RPMI7951 (cell line): ENCODE measurements at places on chromosomes 11 and 22. TPM values are rescaled to one million over a fixed set of nuclear protein-coding genes. Genes with fewer than 3 reads are reported as not detected.

- DNase-seq: peak; percentile 18
These were observed 33.1 kb upstream of the ETS1 start for GRCh38 chr11:128620309-128621100.

- DNase-seq: no peak
These were observed 8.0 kb upstream of the CHST1 start for GRCh38 chr11:45673441-45673840.

DNA sequence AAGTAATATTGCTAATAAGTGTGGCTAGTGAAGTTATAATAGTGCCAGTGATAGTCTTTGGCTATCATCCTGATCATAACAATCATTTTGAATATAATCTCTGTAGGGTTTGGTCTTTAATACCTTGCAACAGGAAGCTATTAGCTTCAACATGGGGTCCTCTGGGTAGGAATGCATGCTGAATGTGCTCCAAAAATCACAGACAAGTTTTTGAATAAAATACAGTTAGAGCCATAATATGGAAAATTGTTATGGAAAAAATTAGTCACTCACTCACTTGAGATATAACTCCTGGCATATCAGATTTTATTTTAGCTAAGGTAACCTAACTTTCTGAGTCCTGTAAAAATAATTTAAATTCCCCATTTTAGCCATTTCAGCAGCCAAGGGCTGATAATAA lies 95.4 kb upstream of the MTMR2 start:
- no peak for DNase-seq

DNA sequence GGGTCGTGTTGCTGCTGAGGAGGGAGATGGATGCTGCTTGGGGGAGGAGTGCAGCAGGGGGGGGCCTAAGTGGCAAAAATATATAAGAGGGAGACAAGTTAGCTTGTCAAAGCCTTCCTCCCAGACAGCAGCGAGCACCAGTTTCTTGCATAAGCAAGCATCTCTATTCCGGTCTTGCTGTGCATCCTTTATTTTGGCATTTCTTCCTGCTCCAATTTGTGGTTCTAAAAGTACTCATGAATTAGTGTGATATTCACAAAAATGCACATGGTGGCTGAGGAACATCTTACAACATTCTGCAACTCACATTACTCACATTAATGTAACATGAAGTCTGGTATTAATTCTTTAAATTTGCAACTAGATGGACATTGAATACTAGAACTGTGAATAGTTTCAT lies 32.1 kb downstream of the GDPD5 start:
- DNase-seq: no peak

- peak; percentile 9 for DNase-seq
These were observed 7.5 kb upstream of the MS4A7 start for GRCh38 chr11:60370811-60371298.

GRCh38 chr11:64684357-64684756 lies 38.6 kb downstream of the NRXN2 start:
- no peak for DNase-seq

DNA sequence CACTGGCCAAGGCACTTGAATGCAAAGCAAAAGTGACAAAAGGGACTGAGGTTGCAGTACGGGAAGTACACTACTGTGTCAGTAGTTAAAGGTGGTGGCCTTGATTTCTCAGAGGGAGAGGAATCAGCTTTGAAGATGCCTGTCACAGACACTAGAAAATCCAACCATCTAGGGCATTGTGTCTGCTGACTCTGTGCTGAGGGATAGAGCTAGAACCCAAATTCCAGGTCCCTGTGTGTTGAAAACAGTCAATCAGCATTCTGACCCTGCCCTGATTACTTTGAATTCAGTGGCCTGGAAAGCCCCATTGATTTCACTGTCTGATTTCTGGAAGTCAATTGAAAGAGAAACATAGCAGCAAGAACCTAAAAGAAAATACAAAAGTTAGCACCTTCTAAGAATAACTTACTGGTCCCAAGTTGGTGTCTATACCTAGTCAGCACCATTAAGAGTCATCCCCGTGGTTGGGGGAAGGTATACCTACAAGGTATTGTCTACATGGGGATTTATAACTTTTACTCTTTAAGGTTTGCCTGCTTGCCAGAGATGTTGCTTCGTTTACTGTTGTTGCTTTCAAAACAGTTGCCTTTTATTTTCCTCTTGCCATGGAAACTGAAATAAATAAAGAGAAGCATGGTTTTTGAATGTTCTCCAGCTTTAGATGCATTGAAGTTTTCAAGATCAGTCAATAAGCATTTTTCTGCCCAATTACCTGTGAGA lies 97.3 kb downstream of the PDHX start:
- peak; percentile 55 for DNase-seq

DNA sequence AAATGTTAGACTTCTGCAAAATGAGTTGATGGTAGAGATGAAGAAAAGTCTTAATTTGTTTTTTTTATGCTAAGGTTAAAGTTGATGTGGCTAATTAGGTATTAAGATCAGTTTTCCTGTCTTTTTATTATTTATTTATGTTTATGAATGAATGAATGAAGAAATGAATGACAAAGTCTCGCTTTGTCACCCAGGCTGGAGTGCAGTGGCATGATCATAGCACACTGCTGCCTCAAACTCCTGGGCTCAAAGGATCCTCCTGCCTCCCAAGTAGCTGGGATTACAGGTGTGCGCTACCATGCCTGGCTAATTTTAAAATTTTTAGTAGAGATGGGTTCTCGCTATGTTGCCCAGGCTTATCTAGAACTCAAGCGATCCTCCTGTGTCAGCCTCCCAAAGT lies 29.2 kb downstream of the MTMR3 start:
- DNase-seq: no peak

DNA sequence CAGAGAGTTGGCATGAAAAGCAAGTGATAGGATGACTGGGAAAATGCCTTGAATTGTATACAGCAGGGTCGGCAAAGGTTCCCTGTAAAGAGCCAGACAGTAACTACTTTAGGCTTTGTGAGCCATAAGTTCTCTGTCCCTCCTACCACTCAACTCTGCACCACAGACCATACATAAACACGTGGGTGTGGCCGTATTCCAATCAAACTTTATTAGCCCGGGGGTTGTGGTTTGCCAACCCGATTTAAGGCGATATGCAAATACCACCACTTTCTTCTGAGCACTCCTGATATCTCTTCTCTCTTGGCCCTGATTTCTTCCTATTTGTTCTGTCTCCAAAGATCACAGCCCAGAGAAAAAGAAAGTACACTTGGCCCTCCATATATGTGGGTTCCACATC lies 87.5 kb downstream of the MN1 start:
- DNase-seq: peak; percentile 64

Gene GRK3
- total RNA-seq: 1.1 and 1.2 TPM in 2 replicates

Gene SAA4
- total RNA-seq: not detected in 2 replicates

Gene AMOTL1
- total RNA-seq: 24.4 and 24.8 TPM in 2 replicates
